ENCODE measurements at places on chromosomes 7 and 10.
A peak's percentile ranks its signal among the peaks of the same experiment; 100 is the strongest.

DNA sequence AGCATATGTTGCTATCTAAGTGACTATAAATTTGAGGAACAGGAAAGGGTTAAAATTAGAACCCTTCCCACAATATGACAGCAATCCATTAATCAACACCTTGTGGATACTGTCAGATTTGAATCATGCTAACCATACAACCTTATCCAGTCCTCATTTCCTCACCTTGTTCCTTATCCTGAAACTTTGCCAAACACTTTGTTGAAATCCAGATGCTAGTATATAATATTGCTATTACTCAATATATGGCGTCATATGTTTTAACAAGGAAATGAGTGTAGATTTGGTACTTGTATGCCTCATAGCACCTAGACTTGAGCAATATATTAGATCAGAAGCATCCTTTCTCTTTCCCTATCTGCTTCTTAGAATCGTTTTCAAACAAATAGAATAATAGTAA lies 66.3 kb upstream of the SLC25A13 start:
- no peak for DNase-seq

DNA sequence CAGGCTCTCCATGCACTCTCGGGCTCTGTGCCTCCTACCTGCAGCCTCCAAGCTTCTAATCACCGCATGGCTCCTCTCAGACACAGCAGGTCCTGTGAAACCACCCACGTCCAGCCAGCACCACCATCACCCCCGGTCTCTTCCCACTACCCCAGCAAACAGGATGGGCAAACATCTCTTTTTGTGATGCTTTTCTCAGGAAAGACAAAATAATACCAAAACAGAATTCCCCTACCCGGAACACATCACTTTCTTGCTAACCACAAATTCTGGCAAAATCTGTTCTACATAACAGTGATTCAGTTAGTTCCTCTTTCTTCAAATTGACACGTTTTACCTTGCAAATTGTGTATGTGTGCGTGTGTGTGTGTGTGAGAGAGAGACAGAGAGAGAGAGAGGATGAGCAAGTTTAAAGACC lies 6.5 kb downstream of the SNX8 start:
- no peak for DNase-seq

DNA sequence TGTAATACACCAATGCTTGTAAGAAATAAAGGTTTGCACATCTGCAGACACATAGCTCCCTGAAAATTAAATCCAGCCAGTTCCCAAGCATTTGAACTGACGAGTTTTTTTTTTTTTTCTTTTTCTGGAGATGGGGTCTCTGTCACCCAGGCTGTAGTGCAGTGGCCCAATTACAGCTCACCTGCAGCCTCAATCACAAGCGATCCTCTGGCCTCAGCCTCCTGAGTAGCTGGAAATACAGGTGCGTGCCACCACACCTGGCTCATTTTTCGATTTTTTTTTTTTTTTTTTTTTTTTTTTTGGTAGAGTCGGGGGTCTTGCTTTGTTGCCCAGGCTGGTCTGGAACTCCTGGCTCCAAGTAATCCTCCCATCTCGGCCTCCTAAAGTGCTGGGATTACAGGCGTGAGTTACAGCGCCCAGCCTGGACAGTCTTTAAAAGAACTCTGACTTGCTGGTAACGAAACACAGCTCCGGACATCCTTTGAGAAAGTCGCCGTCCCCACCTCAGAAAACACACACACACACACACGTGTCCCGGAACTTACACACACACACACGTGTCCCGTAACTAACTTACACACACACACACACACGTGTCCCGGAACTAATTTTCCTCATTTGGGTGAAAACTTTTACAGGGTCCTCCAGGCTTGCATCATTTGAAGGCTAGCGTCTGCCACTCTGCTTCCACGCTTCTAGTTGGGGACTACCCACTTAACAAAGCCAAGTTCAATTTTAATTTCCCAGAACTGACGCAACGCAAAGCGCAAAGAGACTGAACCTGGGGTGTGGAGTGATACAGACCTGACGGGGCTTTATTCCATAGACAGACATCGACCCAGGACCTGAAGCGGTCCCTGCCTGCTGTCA lies 18.6 kb downstream of the OCM2 start:
- no peak for DNase-seq

DNA sequence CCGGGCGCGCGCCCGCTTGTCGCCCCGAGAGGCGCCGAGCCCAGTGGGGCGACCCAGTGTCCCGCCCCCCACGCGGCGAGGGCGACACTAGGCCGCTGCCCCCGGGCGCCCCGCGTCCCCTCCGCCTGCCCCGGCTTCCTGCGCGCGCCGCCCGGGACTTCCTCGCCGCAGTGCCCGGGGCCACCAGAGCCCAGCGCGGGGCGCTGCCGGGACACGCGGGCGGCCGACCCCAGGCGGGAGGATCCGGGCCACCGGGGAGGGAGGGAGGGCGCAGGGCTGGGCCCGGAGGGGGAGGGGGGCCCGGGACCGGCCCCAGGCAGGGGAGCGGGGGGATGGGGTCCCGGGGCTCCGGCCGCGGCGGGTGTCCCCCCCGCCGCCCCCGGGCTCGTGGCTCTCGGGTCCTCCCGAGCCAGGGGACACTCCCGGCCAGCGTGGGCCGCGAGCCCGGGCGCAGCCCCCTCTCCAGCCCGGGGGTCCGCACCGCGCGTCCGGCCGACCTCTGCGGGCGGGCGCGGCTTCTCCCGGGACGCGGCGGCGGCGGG lies 435 bp upstream of the PWWP2B start:
- DNase-seq, result peak; percentile 40

DNA sequence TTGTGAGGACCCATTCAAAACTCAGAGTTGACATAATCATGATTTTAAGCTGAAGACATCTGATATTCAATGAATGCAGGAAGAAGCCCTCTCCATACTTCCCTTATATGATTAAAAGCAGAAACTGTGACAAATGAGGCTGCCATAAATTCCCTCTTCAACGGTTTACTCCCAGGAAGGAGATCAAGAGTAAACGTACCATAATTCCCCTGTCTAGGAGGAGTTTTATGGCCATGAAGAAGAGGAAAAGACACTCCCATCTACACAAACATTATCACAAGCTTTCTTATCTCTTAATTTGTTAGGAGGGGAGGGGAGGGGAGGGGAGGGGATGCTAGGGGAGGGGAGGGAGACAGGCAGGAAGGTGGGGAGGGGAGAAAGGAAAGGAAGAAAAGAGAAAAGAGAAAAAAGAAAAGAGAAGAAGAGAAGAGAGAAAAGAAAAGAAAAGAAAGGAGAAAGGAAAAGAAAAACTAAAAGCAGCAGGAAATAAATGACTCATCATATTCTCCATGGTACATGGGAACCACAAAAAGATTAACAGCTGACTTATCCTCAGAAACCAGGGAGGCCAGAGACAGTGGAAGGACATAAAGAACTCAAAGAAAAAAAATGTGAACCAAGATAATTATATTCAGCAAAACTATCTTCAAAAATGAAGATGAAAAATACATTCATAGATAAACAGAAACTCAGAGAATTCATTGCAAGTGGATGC lies 121.6 kb downstream of the ALOX5 start:
- DNase-seq, result no peak

DNA sequence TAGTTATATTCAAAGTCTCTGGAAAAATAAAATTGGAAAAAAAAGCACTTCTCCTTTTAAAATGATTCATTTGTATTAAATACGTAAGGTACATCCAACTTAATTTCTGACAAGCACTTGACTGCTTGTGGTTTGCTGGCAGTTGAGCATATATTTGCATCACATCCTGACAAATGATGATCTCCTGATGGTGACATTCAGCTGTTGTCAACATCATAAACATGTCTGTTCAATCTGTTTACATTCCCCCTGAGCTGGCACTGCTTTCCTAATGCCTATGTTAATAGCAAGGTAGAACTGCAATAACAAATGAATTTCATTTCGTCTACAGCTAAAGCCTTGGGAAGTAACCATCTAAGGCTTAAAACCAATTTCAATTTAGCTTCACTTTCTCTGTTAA lies 24.4 kb downstream of the TSPAN12 start:
- no peak for DNase-seq

DNA sequence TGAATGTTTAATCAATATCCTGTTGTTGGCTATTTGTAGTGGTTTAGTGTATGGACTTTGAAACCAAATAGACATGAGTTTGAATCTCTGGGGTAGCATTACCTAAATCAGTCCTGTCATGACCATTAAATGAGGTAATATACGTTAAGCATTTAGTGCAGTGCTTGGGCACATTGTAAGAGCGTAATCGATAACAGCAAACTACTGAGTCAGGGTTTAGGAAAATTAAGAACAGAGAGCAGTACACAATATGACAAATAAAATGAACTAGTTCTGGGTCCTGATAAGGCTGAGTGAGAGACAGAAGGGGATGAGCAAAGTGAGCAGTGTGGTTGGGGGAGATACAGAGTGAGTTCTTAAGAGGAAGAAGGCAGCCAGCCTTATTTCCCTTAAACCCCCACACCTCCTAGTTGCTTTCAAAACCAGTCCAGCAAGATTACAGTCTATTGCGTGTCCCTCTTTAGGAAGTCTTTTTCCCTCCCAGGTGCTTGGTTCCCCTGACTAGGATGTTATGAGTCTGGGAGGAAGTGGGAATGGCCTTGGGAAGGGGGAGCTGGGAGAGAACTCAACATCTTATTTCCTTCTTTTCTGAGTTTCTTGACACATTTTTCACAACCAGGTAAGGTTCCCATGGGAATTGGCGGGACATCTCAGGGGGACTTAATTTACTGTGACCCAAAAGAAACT lies 171.0 kb downstream of the SND1 start:
- no peak for DNase-seq

GRCh38 chr10:29140991-29141390 lies 147.9 kb upstream of the LYZL1 start:
- no peak for DNase-seq

DNA sequence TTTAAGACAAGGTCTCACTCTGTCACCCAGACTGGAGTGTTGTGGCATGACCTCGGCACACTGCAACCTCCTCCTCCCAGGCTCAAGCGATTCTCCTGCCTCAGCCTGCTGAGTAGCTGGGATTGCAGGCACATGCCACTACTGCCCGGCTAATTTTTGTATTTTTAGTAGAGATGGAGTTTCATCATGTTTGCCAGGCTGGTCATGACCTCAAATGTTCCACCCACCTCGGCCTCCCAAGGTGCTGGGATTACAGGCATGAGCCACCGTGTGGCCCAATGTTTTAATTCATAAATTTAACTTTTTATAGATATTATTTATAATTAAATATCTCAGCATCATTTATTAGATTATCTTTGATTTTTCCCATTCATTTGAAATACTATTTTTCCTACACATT lies 658.0 kb upstream of the NRG3 start:
- DNase-seq, result no peak

- no peak for DNase-seq
Observed at GRCh38 chr7:46854958-46855473, 726.9 kb downstream of the TNS3 start.

DNA sequence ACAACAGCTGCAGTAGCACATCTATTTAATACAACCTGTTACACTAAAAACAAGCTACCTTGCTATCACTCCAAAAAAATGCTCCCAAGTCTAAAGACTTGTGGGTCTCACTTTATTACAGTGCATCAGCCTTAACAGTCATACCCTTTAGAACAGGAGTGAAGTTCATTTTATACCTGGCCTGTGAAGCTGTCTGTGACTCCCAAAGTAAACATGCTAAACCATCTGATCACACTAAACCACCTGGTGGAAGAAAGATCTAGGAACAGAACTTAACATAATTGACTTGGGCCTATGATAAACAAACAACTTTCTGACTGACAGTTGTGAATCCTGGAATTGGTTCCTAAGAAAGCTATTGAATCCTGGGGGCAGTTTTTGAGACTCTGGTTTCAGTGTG lies 80.9 kb upstream of the ATP6V0A4 start:
- DNase-seq, result no peak

- DNase-seq, result no peak
Observed at GRCh38 chr7:84701524-84702306, 485.1 kb downstream of the SEMA3D start.

GRCh38 chr10:117016266-117016665 lies 11.3 kb upstream of the SHTN1 start:
- DNase-seq, result no peak

GRCh38 chr10:68330852-68331454 lies 911 bp upstream of the HNRNPH3 start:
- DNase-seq, result peak; percentile 7

DNA sequence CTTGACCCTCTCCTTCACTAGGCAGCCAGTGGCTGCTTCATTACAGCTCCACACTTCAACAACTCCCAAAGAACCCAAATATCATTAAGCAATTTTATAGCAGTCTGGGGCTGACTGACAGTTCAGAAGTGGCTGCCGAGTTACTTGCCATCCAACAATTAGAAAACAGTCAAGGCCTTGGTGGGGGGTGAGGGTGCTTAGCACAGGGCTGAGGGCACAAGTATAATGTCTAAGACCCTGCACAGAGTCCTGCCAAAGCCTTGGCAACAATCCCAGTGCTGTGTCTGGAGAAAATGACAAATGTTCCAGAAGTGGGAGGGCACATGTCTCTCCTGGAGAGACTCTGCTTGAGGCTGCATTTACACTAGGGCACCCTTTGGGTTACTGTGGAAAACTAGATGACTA lies 71.1 kb downstream of the CXCL12 start:
- no peak for DNase-seq

Data from T-helper 2 cell treated with Interferon-gamma antibody and Interleukin-4, amounts not matched to agents 5 μg/mL and 100 μg/mL, for 36 hours (primary cell).